ENCODE measurements at places on chromosomes 2 and 18.

GRCh38 chr2:68027959-68028358 lies 34.8 kb downstream of the C1D start:
- no peak for DNase-seq

GRCh38 chr2:164565359-164565758 lies 55.9 kb downstream of the GRB14 start:
- DNase-seq = no peak

- no peak for DNase-seq
Measured at GRCh38 chr2:48912110-48912509, 156.6 kb upstream of the LHCGR start.

DNA sequence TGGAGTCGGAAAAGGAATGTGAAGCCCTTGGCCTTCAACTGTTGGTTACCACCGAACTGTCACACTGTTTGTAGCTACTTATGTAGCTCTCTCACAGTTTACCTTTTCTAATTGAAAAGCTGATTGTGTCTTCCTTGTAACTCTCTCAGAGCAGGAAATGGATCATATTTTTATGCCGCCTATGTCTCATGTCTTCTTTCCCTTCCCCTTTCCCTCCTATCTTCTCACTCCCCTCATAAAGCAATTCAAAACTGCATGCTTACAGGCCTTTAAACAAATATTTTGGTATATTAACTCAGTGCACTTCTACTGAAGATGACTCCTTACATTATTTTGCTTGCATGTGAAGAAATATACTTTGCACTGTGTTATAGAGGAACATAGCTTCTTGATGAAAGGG lies 6.0 kb downstream of the SLC39A10 start:
- DNase-seq = no peak

GRCh38 chr18:13443552-13443951 lies 225.0 kb downstream of the LDLRAD4 start:
- no peak for DNase-seq

GRCh38 chr2:75047189-75047991 lies 88.9 kb downstream of the POLE4 start:
- DNase-seq = peak; percentile 51

DNA sequence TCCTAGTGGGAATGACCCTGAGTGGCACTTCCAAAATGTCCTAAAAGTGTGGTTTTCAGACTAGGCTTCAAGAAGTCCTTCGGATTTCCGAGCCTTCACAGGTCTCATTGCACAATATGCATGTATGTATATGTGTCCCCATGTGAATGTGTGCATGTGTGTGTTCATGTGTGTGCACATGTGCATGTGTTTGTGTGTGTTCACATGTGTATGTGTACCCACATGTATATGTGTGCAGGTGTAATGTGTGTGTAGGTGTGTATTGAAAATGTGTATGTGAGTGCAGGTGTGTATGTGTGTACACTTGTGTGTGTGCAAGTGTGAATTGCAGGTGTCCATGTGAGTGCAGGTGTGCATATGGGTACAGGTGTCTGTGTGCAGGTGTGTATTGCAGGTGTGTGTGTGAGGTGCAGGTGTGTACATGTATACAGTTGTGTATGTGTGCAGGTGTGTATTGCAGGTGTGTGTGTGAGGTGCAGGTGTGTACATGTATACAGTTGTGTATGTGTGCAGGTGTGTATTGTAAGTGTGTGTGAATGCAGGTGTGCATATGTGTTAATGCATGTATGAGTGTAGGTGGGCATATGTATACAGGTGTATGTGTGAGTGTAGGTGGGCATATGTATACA lies 124.4 kb upstream of the EPB41L3 start:
- no peak for DNase-seq

GRCh38 chr2:186772579-186772978 lies 76.4 kb downstream of the ZSWIM2 start:
- no peak for DNase-seq

DNA sequence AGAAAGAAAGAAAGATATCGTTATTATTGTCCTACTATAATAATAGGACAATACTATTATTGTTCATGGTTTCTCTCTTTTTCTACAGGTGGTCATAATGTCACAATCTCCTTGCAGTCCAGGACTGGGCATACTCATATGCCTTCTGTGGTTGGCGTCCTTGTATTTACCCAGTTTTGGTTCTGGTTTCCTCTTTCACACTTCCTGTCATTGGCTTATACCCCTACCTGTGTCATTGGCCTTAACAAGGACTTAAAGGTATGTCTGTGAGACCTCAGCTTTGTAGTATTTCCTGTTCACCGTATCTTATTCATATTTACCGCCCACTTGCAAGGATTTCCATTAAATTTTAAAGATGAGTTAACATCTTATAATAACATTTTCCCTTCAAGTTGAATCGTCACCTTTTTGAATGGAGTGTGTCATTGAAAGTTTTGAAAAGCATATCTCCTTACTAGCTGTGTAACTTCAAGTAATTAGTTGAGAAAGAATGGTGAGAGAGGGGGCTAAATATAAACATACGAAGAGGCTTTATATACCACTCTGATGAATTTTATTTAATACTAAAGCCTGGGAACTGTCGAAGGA lies 36.5 kb upstream of the HTR2B start:
- no peak for DNase-seq

DNA sequence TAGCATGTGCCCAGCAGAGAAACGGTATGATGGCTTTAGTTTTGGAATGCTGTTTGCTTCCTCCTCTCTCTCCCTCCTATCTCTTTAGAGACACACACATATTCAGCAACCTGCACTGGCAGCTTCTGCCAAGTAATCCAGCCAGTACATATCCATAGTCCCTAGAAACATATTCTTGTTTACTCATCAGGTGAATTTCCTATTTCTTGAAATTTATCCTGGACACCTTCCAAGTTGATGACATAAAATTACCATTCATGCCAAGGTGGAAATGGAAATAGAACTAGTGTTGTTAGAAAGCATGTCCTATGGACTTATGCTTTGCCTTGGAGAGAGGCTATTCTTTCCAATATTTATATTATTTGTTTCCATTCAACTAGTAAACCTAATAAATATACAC lies 50.9 kb upstream of the RGPD4 start:
- DNase-seq = no peak

GRCh38 chr2:10405448-10405847 lies 42.7 kb downstream of the ODC1 start:
- DNase-seq = peak; percentile 95

- DNase-seq = no peak
Measured at GRCh38 chr2:109144721-109145120, 15.7 kb downstream of the SH3RF3 start.

DNA sequence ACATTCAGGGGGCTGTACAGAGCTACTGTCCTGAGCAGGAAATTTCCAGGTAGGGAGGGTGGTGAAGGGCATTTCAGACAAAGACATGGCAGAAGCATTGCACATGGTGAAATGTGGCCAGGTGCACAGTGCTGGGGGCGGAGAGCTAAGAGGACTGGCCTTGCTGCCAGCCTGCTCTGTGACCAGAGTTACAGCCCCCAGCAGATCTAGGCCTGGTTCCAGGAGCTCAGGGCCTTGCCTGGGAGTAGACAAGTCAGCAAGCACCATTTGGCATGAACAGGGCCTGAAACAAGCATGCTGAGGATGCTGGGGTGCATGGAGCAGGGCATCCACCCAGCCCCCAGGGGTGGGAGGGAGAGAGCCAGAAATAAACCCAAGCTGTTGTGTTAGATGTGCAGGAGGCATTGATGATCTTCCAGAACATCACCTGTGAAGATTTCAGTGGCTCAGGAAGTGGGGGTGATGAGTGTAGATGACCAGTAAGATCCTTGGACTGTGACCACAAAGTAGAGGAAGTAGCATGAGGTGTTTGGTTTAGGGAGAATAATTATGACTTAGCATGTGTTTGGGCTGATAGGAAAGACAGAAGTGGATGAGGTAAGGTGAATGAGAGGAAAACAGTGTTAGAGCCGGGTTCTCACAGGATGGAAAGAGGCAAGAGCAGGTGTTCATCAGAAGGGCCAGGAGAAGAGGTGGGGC lies 61.1 kb downstream of the COA5 start:
- no peak for DNase-seq

DNA sequence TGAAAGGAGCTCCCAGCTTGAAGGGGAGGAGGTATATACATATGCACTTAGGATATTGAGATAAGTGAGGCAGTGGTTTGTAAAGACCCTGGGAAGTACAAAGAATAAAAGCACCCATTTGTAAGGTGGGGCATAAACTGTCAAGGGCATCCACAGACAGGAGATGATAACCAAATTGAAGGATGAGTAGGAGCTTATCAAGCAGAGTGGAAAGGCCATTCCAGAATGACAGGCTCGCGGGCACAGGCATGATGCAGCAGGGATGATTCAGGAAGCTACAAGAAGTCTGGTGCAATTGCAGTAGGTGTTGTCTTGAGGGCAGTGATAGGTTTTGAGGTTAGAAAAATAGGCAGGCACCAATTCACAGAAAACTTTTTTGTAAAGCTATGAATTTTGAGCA lies 504.8 kb downstream of the PIK3C3 start:
- no peak for DNase-seq

DNA sequence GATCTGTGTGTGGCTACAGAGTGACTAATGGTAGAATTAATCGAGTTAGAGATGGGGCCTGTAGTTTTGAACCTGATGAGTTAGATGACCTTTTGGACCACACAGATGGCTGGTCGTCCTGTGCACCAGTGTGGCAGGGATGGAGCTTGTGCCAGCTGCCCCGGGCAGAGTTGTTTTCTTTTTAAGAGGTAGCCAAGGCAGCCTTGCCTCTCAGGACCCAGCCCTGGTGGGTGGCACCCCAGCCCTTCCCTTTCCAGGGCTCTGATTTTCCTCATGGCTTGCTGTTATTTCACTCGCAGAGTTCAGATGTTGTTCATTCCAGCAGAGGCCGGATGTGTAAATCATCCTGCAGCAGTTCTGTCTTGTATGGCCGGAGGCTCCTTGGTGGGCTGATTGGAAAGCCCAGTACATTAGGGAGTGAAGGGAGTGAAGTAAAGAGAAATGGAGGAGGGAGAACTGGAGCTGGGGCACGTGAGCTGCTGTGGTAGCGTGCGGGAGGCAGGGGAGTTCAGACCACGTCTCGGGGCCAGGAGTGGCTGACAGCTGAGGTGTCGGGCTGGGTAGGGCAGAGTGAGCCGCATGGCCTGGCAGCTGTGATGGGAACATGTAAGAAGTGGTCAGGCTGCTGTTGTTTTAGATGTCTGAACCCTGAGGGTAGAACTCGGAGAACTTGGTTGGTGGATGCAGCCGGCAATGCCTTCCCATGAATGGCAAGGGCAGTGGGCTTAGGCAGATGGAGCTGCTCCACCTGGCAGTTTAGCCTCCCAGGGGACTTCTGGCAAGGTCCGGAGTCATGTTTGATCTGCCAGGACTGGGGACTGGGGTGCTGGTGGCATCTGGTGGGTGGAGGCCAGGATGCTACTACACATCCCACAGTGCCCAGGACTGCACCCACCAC lies 28.8 kb downstream of the ASAP2 start:
- DNase-seq = peak; percentile 71
